HT1080 (cell line): ENCODE measurements at places on chromosomes 6 and 20. TPM values are rescaled to one million over a fixed set of nuclear protein-coding genes. Genes with fewer than 3 reads are reported as not detected.

GRCh38 chr6:30599625-30600324 lies 17.3 kb downstream of the PPP1R10 start:
- DNase-seq = no peak

DNA sequence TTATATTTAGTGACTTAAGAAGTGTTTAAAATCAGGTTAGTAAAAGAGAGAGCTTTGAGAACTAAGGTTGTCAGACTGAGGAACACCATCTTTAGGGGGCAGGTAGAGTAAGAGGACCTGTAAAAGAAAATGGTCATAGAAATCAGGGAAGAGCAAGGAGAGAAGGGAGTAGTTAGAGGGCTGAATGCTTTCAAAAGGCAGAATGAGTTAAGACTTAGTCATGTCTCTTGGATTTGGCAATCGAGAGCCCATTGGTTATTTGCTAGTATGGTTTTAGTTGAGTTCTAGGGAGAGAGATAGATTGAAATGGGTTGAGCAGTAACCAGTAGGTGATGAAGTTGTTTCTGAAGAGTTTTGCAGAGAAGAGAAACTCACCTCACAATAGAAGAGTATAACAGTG lies 51.1 kb downstream of the RALGAPB start:
- DNase-seq = peak; percentile 69

- peak; percentile 61 for DNase-seq
These were observed 176.2 kb upstream of the AHI1 start for GRCh38 chr6:135673501-135674309.

GRCh38 chr6:159887146-159887545 lies 3.6 kb upstream of the MAS1 start:
- no peak for DNase-seq

The CTCFL gene
- total RNA-seq = not detected in 2 replicates
